ENCODE measurements at places on chromosomes 4 and X.

DNA sequence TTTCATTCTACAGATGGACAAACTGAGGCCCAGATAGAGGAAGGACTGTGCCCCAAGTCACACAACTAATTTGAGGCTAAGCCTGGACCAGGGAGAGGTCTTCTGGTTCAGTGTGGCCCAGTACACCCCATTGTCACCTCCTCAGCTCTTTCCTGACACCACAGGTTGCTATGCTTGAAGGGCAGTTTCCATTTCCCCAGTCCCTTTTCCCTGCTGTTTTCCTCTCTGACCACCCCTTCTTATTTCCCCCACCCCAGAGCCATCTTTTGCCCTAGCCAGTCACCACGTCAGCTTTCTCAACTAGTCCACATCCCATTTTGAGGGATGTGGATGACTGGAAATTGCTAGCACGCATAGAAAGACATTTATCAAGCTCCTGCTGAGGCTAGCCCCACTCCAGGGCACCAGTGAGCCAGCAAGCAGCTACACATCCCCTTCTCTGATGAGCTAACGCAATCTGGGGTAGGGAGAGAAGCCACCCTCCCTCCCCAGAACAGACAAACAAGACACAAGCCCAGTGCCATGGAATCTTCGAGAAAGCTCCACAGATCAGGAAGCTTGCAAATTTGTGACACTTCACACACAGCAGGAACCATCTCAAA, 1.3 kb downstream of the GABRE start:
- DNase-seq = no peak

- peak; percentile 48 for DNase-seq
Measured at GRCh38 chr4:121370729-121371325, 10.0 kb downstream of the QRFPR start.

DNA sequence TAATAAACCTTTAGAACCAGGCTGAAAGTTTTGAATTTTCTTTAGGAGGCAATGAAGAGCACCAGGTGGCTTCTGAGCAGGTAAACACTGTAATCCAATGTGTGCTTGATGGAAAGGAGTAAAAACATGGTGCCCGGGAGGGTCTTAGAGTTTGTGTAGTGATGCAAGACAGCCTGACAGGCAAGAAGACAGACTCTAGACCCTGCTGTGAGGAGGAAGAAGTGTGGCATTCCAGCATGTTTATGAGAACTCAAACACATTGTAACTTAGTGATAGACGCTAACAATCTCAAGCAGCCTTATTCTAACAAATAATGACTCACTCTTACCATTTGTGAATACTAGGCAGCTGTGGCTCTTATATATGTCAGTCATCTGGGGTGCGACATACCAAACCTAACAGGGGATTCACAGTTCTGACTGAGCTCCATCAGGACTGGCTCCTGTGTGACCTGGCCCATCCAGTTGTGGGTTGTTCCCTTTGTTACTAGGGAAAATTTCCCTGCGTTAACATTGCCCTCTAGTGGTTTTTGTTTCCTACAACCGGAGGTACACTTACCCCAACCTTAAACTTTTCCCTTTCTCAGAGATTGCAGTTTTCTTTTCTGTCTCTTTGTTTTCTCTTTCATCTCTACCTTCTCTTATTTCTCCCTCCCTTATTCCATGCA, 53.8 kb downstream of the VSIG4 start:
- peak; percentile 17 for DNase-seq

GRCh38 chr4:53461244-53461643, 83.8 kb downstream of the FIP1L1 start:
- DNase-seq = no peak

DNA sequence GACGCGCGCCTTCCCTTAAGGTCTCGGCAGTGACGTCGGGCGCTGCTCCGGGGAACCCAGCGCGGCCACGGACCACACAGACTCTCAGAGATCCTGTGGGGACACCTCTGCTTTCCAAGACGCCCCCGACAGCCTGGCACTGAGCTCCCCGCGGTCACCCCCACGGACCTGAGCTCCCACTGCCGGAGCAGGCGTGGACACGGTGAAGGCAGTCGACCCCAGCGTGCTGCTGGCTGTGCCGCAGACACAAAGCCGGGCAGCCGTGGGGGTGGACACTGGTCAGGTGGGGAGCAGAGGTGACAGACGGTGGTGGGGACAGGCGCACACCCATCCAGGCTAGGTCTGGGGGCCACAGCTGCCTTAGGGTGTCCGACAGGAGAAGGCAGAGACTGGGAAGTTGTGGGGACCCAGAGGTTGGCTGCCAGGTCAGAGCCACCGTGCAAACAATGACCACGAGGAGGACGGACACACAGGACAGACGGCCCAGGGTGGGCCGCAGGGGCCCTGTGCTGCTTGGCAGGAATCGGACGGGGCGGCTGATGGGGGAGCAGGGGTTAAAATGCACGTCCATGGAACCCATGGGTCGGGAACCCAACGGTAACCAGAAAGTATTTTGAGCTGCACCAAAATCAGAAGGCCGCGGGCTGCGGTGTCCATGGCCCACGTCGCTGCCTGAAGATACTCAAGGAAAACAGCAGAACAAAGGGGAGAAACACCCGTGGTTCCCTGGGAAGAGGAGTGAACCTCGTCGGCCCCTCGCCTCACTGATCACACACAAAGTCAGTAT, 16.6 kb upstream of the GTPBP6 start:
- DNase-seq = no peak

DNA sequence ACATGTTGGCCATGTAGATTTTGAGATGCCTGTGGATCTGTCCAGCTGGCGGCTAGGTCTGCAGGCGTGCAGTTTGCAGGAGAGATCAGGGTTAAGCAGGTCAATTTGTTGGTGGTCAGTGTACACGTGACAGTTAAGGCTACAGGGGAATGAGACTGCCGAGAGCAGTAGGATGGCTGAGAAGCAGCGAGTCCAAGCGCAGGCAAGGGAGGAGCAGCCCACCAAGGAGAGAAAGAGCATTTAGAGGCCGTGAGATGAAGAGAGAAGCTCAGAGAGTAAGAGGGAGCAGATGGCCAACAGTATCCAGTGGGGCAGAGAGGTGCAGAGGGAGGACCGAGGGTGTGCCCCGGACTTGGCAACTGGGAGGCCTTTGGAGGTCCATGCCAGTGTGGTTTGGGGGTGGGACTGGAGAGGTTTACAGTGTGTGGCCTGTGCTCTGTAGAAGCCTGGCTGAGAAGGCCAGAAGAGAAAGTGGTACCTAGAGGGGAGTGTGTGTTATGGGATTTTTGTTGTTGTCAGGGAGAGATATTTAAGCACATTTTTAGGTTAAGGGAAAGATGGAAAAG, 18.4 kb downstream of the SNX25 start:
- DNase-seq = no peak

DNA sequence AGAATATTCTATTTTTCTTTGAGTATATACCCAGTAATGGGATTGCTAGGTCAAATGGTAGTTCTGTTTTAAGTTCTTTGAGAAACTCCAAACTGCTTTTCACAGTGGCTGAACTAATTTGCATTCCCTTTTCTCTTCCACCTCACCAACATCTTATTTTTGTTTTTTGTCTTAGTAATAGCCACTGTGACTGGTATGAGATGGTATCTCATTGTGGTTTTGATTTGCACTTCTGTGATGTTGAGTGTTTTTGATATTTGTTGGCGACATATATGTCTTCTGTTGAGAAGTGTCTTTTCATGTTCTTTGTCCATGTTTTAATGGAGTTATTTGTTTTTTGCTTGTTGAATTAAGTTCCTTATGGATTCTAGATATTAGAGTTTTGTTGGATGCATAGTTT, 24.4 kb downstream of the AIMP1 start:
- no peak for DNase-seq

- no peak for DNase-seq
Measured at GRCh38 chrX:155005190-155005589, 17.3 kb downstream of the F8 start.

DNA sequence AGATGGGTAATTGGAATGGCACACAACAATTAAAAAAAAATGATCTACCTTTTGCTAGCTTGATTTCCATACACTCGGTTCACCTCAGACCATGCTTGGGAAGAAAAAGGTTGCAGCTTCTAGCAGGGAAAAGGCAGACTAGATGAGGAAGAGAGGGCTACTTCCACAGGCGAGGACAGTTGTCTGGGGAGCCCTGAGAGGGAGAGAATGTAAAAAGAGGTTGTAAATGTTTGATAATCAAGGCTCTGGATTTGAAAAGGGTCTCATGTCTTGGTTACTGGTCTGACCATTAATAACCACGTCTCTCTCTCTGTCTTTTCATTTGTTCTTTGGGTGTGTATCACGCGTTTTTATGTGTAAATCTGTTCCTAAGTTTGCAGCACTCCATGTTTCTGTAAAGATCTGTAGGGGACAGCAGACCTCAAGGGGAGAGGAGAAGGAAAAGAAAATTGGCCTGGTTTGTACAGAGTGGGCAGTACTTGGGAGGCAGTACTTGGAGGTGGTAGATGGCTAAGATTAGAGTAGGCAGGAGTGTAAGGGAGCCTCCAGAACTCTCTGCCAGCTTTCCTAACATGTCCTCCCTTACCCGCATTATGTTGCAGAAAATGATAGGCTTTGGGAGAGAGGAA, 750 bp downstream of the ARMCX5 start:
- DNase-seq = no peak

All from endothelial cell (in vitro differentiated cells).